ENCODE measurements at places on chromosomes 5 and 9.

DNA sequence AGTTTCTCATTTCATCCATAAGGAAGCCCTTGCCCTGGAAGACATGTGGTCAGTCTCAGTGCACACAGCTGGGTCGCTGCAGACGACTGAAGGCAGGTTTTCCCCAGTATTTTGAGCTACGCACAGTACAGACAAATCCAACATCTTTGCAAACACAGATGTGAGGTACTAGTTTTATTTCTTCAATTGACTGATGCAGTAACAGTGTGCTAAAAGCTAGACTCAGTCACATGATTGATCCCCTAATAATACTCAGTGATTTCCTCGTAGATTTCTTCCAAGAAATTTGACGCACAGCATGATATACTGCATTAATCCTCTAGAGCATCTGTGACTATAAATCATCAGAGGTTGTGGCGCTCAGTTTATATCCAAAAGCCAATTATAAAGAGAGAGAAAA, 346.1 kb downstream of the DIRAS2 start:
- no peak for DNase-seq

- DNase-seq, result no peak
Observed at GRCh38 chr5:169856571-169856970, 123.7 kb downstream of the INSYN2B start.

DNA sequence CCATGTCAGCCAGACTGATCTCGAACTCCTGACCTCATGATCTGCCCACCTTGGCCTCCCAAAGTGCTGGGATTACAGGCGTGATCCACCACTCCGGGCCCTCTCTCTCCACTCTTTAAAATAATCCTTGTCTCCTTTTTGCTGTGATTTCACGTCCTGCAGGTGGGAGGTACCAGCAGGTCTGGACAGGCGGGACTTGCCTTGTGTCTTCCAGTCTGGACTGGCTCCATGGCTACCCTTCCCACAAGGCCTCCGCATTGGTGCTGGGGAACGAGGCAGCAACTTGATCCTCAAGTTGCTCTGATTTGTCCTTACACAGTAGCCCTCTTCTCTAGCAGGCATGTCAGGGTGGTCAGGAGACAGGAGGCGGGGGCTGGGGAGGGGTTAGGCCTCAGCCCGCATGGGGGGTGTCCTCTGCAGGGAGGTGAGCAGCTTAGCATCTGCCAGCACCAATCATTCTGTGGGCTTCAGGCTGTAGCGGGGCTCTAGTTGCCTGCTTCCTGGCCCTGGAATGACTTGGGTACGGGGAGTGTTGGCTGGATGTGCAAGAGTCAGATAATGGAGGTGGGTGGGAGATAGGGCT, 54.3 kb downstream of the TENT4A start:
- no peak for DNase-seq

DNA sequence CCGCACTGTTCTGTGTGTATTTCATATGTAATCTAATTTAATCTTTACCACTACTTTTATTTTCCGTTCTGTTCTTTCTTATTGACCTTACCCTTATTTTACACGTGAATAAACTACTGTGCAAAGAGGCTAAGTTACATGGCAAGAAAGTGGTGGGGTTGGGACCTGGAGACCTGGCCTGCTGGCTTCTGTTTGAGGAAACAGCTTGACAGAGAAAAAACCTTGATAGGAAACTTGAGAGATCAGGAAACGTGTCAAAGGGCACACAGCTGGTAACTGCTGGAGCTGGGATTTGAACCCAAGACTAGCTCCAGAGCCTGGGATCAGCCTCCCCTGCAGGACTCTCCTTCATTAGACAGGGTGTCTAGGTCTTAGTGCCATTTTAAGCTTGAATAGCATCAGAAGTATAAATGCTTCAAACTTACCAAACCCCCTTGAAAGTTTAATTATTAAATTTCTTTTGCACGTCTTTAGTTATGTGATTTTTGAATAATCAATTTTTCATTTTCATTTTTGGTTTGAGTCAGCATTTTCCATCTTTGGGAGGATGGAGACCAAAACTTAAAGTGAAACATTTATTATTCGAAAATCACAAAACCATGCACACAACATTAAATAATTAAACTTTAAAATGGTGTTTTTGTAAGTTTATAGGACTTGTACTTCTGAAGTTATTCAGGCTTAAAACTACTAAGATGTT, 129.5 kb downstream of the RGS3 start:
- DNase-seq, result no peak

DNA sequence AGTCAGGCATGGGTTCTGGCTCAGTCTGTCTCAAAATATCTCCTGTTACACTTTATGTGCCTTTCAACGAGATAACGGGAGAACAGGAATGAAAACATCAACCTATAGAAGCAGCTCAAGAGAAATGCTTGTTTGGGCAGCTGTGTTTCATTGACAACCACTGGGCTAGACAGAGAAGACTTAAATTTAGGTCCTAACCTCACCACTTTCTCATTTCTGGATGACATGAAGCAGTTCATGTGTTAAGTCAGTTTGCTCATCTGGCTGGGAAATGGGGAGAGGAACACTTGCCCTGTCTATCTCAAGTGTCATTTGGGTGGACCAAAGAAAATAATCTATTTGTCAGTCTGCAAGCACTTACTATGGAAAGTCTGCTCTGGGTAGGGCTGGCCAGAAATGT, 66.7 kb upstream of the PCA3 start:
- DNase-seq, result no peak

- no peak for DNase-seq
Observed at GRCh38 chr9:78567693-78568092, 270.8 kb downstream of the PSAT1 start.

- DNase-seq, result no peak
Observed at GRCh38 chr9:90842176-90842777, 40.7 kb downstream of the SYK start.

- DNase-seq, result no peak
Observed at GRCh38 chr5:32794086-32794485, 83.0 kb downstream of the NPR3 start.

DNA sequence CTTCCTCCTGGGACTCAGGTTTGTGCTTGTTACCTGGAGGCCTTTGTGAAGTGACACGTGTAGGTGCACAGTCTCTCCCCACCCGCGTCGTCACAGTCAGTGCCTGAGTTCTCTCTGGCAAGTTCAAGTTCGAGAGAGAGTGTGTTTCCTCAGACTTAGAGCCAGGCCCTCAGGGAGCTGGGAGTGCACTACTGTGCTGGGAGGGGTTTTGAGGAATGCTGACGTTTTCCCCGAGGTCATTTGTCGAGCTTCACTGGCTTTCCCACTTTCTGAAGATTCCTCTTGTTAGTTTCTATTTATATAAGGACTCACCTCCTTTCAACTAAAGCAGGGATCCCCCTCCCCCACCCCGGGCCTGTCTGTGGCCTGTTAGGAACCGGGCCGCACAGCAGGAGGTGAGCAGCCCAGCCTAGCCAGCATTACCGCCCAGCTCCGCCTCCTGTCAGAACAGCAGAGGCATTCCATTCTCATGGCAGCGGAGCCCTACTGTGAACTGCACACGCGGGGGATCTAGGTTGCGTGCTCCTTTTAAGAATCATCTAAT, 209.2 kb downstream of the DIRAS2 start:
- DNase-seq, result no peak

DNA sequence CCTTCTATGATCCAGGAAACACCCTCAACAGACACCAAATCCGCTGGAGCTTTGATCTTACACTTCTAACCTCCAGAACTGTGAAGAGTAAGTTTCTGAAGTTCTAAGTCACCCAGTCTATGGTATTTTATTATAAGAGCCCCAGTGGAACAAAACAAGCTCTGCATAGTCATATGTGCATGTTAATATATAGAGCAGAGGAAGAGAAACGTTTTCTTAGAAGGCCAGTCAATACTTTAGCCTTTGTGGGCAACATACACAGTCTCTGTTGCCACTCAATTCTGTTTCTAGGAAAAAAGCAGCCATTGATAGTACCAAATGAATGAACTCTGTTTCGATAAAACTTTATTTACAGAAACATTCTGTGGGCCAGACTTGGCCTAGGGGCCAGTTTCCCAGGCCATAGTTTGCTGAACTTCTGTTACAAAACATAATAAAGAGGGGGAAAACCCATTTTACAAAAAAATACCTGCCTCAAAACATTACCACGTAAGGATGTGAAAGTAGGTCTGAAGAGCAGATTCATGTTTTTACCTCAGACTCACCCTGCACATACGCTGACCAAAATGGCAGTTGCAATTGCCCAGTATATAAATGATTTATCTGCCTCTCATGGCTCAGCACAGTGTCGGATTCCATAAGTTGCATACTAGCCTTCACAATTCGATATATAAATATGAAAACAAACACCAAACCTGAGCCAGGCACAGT, 350.5 kb downstream of the SLIT3 start:
- no peak for DNase-seq

DNA sequence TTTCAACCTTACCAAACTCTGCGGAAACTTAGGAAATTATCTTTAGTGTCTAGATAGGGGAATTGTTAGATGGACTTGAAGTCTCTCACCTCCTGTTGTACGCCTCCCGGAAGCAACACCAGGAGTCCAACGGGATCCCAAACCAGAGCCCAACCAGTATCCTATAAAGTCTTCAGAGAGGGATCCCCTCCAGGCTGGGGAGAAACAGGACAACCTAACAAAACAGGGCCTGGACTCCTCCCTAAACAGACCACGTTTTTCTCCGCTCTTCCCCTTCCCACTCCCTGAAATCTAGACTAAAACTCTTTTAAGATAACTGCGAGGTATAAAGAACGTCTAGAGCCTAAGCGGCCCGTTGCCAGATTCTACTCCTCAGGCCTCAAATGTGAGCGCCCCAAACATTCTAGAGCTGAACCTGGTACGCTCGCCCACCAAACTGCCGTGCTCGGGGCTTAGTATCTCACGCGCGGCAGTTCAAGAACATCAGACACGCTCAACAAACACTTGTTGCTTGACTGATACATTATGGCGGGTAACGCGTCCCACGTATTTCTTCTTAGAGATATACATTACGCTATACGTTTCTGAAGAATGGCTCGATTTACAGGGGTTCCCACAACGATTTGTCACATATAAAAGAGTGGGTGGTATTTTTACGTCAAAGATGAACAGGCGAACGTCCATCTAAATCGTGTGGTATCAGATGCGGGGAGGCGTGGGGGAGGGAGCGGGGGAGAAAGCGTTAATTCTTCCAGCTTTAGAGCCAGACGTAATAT, 663 bp upstream of the SMIM27 start:
- DNase-seq, result peak; percentile 57

DNA sequence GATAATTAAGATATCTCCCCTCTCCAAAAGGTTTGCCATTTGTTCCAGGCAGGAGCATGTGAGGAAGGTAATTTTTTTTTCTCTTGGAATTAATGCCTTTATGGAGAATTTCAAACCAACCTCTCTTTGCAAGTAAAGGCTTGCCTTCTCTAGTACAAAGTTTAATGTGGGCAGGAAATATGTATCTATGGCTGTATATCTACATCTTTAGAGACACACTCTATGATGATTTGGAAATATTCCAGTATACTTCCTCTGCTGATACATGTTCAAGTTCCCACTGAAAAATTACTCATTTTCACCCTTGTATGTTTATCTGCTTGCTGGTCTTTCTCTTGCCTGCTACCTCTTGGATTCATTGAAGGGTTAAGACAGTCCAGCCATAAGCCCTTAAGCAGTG, 83.5 kb upstream of the SEMA6A start:
- DNase-seq, result no peak

- no peak for DNase-seq
Observed at GRCh38 chr9:125370786-125371185, 109.2 kb downstream of the GAPVD1 start.

GRCh38 chr9:88399966-88400365, 11.7 kb downstream of the SPIN1 start:
- no peak for DNase-seq

- DNase-seq, result no peak
Observed at GRCh38 chr9:79127661-79128060, 444.1 kb upstream of the TLE4 start.

- DNase-seq, result no peak
Observed at GRCh38 chr5:122545986-122546385, 228.9 kb upstream of the SNX2 start.

- no peak for DNase-seq
Observed at GRCh38 chr9:97556721-97557605, 55.5 kb downstream of the TMOD1 start.

DNA sequence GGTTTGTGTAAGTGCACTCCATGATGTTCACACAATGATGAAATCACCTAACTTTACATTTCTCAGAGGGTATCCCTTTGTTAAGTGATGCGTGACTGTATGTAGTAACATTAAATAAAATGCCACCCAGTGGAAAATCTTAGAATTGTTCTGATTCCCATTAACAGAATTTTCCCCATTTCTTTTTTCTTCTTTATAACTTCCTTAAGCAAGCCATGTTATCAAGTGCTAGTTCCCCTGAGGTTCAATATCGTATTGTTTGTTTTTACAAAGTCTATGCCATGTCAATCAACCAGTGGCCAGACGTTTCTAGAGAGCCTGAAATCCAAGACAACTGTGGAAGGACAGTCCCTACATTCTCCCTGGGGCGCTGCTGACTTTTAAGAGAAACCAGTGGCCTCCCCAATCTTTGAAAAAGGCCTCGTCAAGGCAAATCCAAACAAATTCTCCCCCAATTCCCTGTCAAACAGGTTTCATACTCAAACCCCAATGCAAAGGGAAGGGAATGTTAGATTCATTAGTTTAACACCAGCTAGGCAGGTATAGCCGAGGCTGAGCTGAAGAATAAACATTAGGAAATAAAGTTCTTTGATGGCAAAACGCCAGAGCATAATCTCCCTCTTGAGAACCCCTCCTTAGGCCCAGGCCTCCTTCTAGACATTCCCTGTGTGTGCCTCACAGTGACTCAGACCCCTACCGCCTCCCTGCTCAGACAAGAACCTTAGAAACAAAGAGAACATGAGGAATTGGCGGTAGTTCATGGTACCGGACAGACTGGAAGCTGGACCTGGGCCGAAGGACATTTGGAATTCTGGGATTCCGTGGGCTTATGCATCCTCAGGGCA, 198.7 kb downstream of the GNA14 start:
- DNase-seq, result no peak

DNA sequence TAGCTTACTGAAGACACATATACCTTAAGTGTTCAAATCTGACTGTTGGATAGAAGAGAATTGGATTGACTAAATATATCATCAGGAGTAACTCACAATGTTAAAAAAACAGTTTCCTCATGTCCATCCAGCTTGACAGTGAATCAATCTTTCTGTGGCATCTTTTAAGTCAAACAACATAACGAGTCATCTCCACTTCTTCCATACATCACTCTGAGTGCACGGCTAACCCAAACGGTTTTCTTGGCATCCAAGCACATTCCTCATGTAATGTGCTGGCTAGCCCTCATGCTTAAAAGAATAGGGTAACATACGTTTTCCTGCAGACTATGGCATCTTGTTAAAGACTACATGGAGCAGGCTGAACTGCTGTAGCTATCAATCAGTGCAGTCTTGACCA, 291.5 kb upstream of the TRPC7 start:
- no peak for DNase-seq

- DNase-seq, result no peak
Observed at GRCh38 chr5:15021266-15022046, 149.9 kb upstream of the ANKH start.

- DNase-seq, result no peak
Observed at GRCh38 chr5:16881251-16881650, 54.8 kb downstream of the MYO10 start.

DNA sequence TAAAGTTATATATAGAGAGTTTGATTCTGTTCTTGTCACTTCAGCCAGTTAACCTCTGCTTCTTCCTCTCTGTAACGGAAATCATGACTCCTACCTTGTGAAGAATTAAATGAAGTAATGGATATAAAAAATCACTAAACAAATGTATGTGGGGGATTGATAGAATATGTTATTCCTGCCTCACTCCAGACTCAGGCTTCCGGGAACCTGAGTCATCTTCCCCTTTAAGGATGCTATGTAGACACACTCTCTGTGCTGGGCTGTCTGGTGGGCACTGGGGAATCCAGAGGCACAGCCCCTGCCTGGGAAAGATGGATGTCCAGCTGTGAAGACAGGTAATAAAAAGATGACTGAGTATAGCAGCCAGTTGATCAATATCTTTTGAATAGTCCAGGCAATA, 77.4 kb downstream of the ZNF618 start:
- no peak for DNase-seq
